ENCODE measurements at places on chromosomes 16 and 17. TPM values are rescaled to one million over a fixed set of nuclear protein-coding genes. Genes with fewer than 3 reads are reported as not detected.

- DNase-seq, result no peak
Measured at GRCh38 chr17:223723-224471, 42.4 kb upstream of the DOC2B start.

GRCh38 chr16:7270823-7271222 lies 61.8 kb upstream of the RBFOX1 start:
- DNase-seq, result no peak

DNA sequence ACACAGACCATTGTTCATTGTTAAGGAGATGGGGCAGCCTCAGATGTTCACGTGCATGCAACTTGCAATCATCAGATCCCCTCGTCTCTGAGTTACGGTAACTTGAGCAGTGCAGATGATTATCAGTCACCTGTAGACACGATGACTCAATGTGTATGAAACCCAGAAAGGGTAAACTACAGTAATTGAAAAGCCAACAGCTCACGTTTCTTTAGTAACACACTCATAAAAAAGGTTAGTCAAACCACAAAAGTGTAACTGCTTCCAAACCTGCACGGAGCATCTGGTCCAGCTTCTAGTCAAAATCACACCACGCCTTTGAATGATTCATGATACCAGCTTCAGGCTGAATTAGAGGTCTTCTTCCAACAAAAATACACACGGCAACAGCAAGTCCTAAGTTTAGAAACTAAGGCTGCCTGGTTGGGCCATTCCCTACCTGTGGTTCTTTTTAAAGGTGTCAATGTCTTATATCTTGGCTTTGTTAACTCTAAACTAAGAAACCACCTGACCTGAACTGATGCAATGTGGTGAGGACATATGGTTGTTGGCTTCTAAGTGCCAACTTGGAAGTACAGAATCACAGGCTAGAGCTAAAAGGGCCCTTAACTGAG lies 32.3 kb downstream of the GRB7 start:
- peak; percentile 63 for DNase-seq

DNA sequence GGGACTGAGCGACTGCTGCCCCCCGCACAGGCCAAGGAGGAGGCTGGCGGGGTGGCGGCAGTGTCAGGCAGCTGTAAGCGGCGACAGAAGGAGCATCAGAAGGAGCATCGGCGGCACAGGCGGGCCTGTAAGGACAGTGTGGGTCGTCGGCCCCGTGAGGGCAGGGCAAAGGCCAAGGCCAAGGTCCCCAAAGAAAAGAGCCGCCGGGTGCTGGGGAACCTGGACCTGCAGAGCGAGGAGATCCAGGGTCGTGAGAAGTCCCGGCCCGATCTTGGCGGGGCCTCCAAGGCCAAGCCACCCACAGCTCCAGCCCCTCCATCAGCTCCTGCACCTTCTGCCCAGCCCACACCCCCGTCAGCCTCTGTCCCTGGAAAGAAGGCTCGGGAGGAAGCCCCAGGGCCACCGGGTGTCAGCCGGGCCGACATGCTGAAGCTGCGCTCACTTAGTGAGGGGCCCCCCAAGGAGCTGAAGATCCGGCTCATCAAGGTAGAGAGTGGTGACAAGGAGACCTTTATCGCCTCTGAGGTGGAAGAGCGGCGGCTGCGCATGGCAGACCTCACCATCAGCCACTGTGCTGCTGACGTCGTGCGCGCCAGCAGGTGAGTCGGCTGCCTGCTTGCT lies 5.6 kb upstream of the TMEM88 start:
- DNase-seq, result no peak

The ALOXE3 gene
- polyA plus RNA-seq, result not detected

DNA sequence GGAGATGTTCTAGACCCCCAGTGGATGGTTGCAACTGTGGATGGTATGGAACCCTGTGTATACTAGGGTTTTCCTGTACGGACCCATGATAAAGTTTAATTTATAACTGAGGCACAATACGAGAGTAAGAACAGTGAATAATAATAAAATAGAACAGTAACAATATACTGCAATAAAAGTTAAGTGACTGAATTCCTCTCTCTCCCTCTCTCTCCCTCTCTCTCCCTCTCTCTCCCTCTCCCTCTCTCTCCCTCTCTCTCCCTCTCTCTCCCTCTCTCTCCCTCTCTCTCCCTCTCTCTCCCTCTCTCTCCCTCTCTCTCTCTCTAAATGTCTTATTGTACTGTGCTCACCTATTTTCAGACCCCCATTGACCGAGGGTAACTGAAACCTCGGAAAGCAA lies 291.0 kb downstream of the IRF8 start:
- DNase-seq, result no peak

DNA sequence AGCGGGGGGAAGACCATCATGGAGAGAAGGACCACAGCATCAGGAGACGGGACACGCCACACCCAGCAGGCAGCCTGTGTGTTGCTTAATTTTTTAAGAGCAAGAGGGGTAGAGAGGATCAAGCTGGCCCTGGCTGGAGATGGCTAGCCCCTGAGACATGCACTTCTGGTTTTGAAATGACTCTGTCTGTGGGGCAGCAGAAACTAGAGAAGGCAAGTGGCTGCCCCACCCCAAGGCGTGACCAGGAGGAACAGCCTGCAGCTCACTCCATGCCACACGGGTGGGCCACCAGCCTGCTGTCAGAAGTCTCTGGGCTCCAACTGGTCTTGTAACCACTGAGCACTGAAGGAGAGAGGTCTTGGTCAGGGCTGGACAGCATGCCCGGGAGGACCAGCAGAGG lies 75.5 kb downstream of the SOCS1 start:
- no peak for DNase-seq

The TRIM72 gene
- polyA plus RNA-seq, result not detected

The CSH1 gene
- not detected for polyA plus RNA-seq

The PRSS36 gene
- polyA plus RNA-seq, result 6.9 TPM

The CRYM gene
- polyA plus RNA-seq, result not detected

DNA sequence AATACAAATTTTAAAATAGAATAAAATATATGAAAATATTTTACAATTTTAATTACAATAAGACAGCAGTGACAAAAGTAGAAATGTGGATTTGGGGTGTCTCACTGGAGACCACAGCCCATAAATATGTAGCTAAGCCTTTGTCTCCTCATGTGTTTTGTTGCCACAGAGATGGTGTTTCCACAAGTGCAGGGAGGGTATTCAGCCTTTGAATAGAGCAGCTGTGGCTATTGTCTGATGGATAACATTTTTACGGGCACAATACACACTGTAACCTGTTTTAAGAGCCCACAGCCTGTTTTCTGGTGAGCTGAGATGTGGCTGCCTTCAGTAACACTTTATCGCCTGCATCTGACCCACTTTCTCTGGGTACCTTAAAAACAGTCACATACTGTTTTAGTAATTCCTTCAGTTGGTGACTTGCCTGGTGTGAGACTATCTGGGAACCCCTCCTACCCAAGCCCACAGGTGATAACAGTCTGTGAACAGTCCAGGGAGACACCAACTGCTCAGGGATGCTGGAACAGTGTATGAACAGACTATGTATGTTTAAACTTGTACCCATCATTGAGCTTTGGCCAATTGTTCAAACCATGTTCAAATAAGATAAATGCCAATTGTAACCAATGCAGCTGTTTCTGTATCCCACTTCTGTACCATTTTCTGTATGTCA lies 7.8 kb upstream of the AHSP start:
- DNase-seq, result no peak

GRCh38 chr17:48484850-48485249 lies 46.0 kb downstream of the HOXB1 start:
- no peak for DNase-seq

DNA sequence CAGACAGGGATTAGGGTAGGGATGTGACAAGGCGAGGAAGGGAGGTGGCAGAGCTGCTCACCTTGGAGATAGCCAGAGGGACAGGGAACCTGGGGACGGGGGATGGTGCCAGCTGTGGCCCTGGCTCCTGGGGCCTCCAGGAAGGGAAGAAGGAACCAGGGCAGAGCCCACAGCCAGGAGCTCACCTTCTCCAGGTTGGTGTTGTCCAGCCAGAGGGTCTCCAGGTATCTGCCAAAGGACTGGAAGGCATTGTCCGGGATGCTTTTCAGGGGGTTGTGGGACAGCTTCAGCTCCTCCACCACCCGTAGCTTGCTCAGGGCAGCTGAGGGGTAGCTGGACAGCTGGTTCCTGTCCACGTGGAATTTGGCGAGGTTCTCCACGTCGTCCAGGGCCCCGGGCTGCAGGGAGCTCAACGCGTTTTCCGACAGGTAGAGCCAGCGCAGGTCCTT lies 801 bp downstream of the CHAD start:
- DNase-seq, result no peak

DNA sequence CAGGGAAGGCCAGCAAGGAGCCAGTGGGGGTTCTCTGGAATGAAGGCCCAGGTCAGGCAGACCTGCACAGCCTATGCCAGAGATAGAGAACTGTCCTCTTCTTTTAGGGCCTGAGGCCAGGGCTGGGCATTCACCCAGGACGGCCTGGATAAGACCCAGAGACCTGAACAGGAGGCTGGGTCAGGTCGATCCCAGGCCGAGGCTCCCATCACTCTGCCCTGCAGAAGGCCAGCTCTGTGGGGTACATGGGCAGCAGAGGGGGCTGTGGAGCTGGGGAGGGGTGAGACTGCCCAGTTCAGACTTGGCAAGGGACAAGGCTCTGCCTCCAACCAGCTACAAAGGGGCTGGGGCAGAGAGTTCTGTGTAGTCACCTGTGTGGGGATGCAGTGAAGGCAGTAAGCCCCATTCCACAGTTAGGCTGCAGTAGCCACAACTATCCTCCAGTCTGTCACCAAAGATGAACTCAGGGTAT lies 14.6 kb downstream of the HSD11B2 start:
- no peak for DNase-seq

The FAM83G gene
- 3.7 TPM for polyA plus RNA-seq
